ENCODE measurements at places on chromosomes 1 and 21.

- no peak for DNase-seq
These were observed 21.2 kb downstream of the CTNNBIP1 start for GRCh38 chr1:9888886-9889285.

- no peak for DNase-seq
These were observed 618 bp downstream of the C1orf226 start for GRCh38 chr1:162381941-162382750.

GRCh38 chr1:11806307-11806936 is 431 bp downstream of the CLCN6 start:
- DNase-seq: no peak

- peak; percentile 18 for DNase-seq
These were observed 29.7 kb downstream of the SLC26A9 start for GRCh38 chr1:205913451-205914154.

DNA sequence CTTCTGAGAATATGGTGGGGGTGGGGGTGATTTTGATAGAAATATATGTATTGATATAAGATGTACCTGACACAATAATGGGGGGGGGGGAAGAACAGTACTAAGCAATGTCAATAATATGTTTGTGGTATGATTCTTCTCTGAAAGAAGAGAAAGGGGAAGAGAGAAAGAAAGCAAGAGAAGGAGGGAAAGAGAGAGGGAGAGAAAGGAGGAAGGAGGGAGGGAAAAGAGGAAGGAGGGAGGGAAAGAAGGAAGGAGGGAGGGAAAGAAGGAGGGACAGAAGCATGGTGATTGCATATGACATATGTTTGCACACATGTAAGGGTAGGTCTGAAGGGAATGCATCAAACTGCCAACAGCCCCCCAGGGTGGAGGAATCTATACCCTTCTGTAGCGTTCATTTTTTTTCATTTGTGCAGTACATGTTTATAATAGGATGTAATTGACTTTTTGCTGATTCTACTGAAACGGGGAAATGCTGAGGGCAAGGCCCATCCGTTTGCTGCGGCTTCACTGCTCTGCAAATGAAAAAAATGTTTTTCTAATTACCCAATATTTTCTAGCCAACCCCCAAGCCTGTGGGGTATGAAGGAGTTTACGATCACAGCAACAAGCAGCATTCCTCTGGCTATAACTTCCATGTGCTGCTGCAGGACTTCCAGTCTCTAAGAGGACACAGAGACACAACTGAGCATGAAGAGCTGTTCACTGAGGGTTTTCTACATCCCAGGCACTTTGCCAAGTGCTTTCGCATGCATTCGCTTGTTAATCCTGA is 119.3 kb upstream of the ZC3H12A start:
- no peak for DNase-seq

DNA sequence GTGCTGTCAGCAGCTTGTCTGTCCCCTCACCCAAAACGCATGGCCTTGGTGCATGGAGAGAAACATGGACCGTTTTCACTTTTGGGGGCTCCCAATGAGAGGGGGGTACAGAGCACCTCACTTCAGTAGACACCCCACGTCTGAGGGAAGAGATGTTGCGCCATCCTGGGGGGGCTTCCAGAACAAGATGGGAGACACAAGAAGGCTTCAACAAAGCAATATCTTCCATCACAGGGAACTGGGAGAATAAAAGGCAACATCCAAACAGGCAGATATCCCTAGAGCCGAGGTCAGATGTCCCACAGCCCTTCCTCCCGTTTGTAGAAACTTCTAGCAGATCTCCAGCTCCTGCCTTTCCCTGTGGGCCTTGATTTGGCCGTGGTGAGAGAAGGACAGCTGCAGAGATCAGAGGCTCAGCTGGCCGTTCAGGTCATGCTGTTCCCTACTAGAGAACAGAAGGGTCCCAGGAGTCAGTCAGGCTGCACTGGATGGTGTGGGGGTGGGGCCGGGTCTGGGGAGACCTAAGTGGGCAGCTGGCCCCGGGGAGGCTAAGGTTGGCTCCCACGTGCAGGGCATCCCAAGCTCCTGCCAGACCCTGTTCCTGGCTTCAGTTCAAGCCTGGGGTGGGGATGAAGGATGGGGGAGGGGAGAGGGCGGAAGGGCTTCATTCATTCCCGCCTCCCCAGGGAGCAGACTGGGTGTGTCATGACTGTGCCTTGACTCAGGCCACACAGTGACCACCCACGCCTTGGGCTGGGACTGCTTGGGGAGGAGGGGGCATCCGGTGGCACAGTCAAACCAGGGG is 4.4 kb downstream of the PLOD1 start:
- DNase-seq: no peak

DNA sequence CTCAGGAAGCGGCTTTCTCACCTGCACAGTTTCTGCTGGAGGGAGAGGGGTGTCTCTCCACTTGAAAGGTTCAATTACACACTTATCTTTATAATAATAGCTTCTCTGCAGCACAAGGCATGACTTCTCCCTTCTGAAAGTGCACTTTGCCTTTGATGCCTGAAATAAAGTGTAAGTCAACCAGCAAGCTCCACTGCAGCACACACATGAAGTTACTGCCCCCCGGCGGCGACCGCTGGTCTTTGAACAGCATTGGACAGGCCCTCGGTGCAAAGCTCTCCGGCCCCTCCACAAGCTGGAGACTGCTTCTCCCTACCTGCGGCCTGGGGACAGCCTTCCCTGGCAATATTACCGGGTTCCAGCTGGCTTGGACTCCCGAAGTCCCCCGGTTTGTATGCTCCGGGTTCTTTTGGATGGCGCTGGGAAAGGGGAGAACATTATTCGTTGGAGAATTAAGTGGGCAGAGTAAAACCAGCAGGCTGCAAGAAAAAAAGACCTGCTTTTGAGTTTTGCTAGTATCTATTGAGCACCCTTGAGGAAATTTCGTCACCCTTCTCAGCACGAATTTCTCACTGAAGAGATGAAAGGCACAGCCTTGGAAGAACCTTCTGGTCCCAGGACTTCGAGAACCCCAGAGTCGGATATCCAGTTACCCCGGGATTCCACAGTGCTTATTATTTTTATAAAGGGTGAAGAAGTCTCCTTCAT is 11.8 kb downstream of the RCAN1 start:
- DNase-seq: peak; percentile 83

DNA sequence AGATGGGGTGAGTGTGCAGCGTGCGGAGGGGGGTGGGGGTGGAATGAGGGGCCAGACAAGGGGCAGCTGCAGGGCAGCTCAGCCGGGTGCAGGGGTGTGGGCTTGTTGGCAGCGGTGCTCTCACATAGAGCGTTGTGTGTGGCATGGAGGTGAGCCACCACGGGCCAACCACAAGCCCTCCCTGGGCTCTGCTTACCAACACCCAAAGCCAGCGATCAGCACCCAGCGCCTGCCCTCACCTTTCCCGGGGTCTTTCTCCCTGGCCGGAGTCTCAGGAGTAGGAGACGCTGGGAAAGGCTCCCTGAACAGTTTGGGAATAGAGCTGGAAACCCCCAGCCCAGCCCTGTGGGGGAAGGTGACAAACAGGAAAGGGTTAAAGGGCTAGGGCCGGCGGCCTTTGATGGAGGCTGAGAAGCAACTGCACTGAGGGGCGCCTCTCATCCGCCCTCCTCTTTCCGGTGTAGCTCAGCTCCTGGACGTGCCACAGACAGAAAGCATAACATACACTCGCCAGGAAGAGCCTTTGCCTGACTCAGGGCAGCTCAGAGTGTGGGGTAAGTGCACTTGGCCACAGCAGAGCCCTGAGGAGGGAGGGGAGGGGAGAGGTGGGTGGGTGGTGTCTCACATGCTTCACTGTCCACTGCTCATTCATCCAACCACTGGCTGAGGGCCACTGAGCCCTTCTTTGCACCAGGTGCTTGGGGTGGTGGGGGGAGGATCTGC is 577 bp downstream of the IKBKE start:
- peak; percentile 78 for DNase-seq

DNA sequence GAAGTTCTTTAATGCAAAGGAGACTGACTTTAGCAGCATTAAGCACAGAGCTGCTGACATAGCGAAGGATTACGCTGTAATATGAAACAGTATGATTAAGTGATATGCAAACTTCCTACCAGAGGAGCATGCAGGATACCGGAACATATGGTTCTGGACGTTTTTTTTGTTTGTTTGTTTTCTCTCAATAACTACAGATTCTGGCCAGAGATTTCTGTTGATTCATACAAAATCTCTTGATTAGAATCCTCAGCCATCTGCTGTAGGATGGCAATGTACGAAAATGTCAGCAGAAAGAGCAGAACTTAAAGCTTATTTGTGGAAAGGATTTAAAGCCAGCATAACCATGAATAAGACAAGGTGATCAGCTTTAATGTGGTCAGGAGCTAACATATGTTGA is 970.7 kb downstream of the KCNT2 start:
- DNase-seq: no peak

GRCh38 chr21:38244885-38245869 is 11.6 kb upstream of the KCNJ15 start:
- peak; percentile 69 for DNase-seq

- no peak for DNase-seq
These were observed 87.9 kb upstream of the SERTAD4 start for GRCh38 chr1:210144736-210145135.

DNA sequence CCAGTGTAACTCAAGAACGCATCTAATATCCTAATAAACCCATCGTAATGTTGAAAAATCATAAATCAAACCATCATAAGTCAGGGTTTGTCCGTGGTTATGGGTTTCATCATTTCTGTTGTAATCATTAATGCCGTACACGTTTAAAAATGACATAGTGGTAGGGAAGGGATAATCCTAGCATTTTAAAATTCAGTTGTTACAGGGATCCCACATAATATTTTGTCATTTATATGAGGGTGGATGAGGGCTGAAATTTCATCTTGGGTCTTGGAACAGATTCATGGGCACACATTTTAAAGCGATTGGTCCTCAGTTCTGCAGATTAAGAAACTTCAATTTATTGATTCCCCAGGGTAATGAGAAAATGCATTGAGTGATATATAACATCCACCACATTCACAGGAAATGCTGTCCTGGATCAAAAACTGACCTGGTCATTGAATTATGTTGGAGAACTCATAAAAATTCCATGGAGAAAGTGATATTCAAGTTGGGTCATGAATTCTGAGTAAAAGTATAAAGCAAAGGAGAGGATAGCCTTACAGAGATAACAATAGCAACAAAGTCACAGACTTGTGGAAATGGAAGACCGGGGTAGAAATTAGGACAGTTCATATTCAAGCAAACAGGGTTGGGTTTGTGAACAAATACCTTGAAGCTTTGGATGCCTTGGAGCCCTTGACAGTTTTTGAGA is 1527.3 kb upstream of the TPTE start:
- no peak for DNase-seq

DNA sequence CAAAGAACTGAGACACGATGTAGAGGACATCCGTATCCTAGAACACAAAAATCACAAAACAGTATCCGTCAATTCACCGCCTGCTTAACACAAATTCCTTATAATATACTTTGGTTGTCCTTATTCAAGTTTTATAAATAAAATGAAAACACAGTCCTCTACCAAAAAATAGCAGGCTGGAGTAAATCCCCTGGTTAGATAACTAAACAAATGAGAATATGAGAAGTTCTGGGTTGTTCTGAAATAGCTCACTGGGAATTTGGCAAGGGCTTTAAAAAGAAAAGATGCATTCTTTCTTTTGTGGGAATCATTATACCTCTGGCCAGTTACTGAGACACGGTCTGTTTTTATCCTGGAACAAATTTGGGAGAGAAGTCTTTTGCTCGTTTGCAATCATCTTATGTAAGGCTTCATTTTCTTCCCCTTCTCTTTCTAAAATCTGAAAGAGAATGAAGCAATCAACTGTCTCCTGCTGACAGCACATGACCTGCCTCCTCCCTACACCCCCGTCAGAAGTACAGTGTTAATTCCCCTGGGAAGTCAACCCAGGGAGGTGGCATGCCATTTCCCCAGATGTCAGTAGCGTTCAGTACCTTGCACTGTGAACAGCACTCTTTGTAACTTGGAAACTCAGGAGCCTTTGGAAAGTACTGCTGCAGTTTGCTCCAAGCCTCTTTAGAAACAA is 37.1 kb upstream of the RAP1GAP start:
- no peak for DNase-seq

- DNase-seq: no peak
These were observed 53.0 kb upstream of the RIPK4 start for GRCh38 chr21:41819856-41820281.

DNA sequence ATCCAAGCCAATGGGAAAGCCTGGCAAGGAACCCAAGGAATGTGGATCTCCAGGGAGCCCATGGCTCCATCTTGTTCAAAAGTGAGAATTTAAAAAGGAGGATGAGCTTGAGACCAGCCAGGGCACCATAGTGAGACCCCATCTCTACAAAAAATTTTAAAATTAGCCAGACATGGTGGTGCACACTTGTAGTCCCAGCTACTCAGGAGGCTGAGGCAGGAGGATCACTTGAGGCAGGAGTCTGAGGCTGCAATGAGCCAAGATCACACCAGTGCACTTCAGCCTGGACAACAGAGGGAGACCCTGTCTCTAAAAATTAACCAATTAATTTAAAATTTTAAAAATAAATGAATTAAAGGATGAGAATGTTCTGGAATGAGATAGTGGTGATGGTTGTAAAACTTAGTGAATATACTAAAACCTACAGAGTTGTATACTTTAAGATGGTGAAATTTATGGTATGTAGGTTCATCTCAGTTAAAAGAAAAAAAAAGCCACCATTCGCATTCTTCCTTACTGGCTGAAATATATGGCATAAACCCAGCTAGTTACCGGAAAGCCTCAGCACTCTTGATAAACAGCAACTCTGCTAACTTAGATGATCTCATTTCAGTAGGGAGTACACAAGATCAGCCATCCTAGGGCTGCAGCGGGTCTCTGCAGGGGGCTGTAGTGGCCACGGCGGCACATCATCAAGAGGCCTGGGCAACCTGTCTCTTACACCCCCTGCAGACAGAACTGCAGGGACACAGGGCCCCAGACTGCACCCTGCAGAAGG is 48.3 kb upstream of the H6PD start:
- no peak for DNase-seq

GRCh38 chr1:42758641-42759040 is 8.2 kb downstream of the P3H1 start:
- no peak for DNase-seq

GRCh38 chr21:33816174-33816573 is 99.4 kb downstream of the ATP5PO start:
- DNase-seq: no peak

GRCh38 chr1:3355894-3356826 is 98.3 kb upstream of the ARHGEF16 start:
- no peak for DNase-seq

- no peak for DNase-seq
These were observed 110.2 kb downstream of the CRYAA start for GRCh38 chr21:43278766-43279577.

- DNase-seq: no peak
These were observed 2.3 kb upstream of the CLSTN1 start for GRCh38 chr1:9826087-9826486.
